Stimulated activated CD8-positive, alpha-beta memory T cell treated with anti-CD3 and anti-CD28 coated beads, Interleukin-7, amount 100 ng/mL, for 1 hour (primary cell): ENCODE measurements at places on chromosomes 4 and X.

DNA sequence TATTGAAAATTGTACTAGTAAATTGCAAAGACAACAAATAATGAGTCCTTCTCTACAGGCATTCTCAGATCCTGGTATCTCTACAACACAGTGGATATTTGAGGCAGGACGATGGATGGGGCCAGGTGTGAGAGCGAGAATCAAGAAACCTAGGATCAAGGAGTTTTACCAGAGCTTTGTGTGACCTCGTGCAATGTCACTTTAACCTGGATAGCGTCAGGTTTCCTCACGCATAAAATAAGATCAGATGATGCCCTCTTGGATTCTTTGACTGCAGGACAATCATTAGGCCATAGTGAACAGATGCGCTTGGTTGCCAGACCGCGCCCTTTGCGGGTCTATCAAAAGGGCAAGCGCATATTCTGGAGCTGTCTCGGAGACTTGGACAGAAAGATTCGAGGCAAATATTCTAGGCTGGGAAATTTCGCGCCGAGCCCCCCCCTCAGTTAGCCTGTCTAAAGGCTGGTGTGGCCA, 66.6 kb downstream of the FBXO8 start:
- no peak for DNase-seq

GRCh38 chr4:21949073-21949457, 493 bp upstream of the KCNIP4 start:
- DNase-seq = no peak

DNA sequence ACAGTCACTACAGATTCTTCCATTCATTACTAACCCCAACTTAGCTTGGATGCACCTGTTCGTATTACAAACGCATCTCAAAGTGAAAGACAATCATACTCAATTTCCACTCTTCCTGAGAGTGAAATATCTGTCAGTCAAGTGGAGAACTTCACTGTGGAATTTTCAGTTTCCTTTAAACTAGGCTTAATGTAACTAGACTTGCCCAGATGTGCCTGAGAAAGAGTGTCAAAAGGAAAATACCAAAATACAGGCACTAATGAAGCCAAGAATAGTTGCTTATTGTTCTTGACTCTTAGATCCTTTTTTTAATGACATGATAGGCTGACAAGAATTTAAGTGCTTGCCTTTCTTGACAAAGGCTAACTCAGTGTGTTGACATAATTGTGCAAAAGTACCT, 72.4 kb upstream of the NR3C2 start:
- DNase-seq = no peak

DNA sequence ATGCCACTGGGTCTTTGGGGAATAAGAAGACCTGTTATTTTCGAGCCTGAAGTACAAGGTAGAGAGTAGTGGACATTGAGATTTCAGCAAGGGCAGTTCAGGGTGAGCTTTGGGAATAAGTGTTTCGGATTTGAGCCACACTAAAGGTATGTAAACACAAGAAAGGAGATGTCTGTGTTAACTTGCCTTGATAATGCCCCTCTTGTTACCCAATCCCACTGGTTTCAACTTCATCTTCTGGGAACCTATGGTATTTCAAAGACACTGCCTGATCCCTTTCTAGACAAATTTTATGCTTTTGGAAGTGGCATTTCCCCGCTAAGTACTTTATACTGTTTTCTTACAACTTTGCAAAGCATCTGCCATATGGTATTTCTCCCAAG, 79.4 kb downstream of the SLC9A6 start:
- no peak for DNase-seq

- no peak for DNase-seq
Measured at GRCh38 chrX:47723689-47724088, 64.7 kb upstream of the UXT start.

GRCh38 chr4:142379277-142380051, 466.6 kb downstream of the INPP4B start:
- no peak for DNase-seq

DNA sequence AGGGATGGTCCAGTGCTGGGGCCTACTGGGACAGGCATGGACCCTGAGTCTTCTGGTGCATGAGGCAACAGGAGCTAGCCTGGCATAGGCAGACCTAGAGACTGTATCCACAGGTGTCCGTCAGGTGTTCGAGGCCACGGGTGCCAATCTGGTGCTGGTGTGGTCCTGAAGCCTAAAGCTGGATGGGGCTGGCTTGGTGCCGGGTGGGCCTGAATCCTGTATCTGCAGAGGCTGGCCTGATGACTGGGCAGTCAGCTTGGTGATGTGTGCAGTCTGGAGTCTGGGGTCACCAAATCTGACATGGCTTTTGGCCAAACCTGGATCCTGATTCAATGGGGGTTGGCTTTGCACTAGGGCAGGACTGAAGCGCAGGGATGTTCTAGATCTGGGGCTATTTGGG, 269.8 kb upstream of the GRIA3 start:
- DNase-seq = no peak

DNA sequence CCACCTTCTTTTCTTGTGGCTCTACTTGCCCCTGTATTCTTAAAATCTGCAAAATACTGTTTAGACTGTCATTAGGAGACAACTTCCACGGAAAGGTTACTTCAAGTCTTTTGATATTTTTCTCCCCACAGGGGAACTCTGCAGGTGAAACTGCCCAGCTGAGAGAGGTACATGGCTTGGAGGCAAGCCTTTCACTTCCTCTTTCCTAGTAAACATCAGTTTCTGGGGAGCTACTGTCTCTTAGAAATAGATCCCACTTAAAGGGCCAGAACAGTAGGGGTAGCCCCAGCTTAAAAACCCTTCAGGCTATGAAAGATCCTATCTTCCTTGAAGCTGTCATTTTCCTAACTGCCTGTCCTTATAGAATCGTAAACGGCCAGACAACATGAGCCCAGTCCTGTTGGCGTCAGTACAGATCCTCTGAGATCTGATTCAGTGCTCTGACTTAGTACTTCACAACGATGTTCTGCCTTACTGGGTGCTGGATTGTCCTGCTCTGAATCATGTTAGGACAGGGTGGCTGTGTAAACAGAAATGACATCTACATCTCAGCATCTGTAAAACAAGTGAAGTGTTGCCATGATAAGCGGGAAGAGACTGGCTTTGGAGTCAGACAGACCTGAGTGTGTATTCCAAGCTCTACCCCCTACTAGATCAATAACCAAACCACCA, 102.1 kb downstream of the ITIH6 start:
- no peak for DNase-seq

DNA sequence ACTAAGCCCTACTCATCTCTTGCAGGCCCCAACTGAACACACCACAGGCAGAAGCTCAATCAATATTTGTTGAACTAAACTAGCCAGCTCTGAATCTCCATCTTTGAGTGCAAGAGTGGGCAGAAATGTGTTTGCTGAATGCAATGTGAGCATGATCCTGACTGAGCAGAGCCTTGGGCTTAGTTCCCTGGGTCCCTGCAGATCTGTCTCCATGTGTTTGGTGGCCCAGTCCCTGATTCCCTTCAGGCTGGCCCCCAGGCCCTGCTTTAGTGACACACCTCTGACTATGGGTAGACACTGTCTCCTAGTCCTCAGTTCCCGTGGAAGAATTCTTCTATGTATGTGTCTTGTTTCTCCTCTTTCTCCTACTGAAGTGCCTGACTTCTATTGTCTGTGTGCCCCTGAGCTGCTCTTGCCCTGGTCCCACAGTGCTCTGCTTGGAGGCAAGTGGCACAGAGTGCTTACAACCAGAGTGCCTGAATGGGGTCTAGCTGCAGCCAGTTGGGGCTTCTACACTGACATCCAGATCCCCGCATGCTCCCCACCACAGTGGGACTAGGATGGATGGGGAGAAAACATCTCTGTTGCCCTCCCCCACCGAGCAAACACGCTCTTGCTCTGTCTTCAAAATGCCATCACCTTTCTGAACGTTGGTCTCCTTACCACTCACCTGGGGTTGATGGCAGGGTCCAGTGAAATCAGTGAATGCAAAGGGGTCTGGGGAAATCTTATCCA, 9.3 kb downstream of the PJA1 start:
- DNase-seq = no peak

DNA sequence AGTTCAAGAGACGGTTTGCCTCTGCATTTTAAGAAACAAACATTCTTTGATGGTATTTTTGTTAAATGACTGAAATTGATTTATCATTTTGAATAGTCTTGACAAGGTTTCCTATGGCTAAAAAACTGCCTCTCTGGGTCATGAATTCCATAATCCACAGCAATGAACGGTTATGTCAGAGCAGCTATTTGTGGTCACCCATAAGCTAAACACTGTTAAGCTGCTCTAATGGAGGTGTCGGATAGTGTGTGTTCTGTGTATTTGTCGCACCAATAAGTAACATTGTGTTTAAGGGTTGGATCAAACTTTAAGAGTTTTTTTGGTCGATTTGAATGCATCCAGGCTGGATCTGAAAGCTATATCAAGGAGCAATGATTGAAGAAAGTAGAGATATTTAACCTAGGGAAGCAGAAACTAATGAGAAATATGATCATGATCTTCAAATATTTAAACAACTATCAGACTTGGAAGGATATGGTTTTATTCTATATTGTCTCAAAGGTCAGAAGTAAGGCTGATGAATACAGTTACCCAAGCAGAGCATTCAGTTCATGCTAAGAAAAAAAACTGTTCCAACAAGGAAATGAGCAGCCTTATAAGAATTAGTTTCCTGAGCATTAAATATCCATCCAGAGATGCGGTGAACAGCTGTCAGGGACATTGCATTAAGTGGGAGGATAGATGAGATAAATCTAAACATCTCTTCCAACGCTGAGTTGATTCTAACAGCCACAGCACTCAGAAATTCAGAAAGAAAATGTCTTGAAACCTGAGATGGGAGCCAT, 232.3 kb upstream of the RPS6KA3 start:
- no peak for DNase-seq
